Naive thymus-derived CD8-positive, alpha-beta T cell (primary cell): ENCODE measurements at places on chromosomes 2 and 18.

GRCh38 chr2:171341394-171342066, 92.3 kb downstream of the METTL8 start:
- DNase-seq: no peak

DNA sequence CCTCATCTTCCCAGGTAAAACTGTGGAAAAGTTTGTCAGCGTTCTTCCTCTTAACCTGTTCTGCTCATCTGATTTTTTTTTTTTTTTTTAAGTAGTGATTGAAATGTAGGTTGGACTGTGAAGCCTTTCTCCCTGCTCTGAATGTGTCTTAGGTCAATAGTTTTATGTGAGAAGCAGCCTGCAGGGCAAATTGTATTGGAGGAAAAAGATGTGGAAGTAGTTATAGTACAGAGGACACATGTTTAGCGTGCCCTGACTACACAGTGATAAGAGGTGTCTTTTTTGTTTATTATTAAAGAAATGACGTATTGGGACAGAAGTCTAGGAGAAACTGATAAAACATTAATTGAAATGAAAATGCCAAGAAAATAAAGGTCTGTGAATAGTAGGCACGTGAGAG, 1.5 kb downstream of the MTA3 start:
- DNase-seq: no peak

GRCh38 chr2:157173740-157174184, 83.7 kb upstream of the GALNT5 start:
- DNase-seq: no peak

DNA sequence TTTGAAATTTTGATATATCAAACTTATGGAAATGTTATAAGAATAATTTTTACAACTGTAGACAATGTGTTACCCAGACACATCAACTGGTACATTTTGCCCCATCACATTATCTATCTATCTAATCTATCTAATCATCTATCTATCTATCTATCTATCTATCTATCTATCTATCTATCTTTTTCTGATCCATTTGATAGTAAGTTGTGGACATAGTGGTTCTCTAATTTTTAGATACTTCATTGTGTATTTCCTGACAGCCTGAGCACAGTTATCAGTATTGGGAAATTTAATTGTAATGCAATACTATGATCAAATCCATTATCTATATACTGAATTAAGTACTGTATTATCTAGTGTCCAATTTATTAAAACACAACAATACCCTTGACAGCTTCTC, 42.0 kb upstream of the TMEM18 start:
- no peak for DNase-seq

DNA sequence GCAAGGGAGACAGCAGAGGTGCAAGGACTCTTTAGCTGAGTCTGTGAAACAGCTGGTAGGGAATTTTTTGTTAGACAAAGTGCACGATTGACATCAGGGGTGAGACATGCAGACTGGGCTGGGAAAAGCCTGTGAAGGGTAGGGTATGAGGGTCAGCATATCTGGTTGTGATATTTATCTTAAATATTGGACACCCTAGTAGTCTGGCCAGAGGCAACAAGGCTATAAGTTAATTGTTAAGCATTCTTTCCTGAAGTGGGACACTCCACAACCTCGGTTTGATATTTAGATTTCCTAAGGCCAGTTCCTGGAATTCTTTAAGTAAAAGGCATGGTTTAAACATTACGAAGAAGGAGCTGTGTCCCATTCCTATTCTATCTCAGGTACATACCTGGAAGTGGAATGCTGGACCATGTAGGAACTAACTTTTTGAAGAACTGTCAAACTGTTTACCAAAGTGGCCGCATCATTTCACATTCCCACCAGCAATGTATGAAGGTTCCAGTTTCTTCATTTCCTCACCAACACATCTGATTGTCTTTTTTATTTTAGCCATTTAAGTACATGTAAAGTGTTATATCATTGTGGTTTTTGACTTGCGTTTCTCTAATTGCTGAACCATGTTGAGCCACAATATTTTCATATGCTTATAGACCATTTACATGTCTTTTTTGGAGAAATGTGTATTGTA, 22.5 kb downstream of the EHBP1 start:
- no peak for DNase-seq

DNA sequence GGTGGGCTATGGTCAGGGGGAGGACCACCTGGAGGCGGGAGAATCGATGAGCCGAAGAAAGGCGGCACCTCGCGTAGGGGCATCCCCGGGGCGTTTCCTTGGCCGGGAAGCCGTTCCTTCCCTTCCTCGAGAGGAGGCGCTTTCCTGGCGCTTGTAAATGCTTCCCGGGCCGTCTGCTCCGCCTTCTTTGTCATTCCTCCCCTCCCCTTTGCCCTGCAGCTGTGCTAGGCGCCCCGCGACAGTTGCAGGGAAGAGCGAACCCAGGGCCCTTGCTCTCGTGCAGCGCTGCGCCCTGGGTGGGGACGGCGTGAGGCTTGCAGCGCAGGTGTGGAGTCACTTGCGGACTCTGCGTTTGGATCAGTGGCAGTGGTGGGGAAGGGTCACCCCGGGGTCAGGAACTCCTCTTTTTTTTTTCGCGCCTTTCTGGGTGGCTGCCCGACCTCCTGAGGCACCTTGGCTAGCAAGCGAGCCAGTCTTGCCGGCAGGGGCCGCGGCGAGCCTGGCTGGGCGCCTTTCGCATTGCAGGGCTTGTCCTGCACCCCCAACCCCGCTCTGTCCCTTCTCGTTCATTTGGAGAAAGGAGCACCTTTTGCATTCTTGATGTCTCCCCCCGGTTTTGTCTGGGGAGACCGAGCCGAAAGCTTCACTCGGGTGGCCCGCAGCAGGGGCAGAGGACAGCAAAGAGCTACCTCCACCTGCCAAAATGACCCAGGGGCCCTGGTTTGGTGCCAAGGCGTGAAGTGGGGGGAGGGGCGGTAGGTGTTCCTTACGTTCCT, 858 bp downstream of the KCNS3 start:
- DNase-seq: no peak

DNA sequence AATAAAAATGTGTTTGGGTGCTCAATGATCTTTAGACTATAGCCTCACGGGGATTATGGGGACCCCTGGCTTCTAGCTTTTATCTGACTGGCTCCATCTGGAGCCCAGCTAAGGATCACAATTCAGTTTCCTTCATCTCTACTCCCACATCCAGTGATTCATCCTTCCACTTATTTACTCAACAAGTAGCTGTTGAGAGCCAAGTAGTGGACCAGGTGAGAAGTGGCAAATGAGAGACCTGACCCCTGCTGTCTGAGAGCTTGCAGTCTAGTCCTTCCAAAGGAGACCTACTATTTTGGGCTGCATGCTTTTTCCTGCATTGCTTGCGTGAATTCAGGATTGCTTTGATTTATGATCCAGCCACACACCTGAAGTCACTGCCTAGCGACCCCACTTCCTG, 10.7 kb upstream of the DSG3 start:
- no peak for DNase-seq

GRCh38 chr2:178277741-178278197, 83.5 kb downstream of the OSBPL6 start:
- no peak for DNase-seq

DNA sequence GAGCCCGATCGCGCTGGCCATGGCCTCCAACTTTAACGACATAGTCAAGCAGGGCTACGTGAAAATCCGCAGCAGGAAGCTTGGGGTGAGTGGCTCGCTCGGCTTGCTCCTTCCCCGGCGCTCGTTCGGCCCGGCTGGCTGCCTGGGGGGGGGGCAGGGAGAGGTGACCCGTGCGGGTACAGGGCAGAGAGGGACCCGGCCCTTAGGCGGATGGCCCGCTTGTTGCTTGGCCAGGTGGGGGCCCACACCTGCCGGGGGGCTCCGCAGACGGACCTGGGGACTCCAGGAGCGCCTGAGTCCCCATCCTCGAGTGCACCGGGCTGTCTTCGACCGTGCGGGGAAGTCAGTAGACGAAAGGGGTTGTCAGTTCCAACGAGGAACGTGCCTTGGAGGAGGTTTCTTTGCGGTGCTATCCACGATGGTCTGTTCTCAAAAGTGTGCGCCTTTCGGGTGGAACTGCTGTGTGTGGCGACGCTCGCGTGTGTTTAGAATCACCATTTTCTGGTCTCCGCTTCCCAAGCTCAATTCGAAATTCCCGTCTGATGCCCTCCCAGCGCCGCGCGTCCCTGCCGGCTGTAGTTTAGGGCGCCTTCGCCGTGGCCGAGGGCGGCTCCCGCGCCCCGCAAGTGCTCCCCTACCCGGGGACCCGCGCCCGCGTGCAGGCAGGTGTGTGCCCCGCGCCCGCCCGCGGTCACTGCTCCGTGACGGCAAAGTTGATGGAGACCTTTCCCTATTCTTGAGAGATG, 711 bp downstream of the DOK6 start:
- DNase-seq: no peak

- no peak for DNase-seq
Measured at GRCh38 chr2:85772019-85772745, 18.4 kb downstream of the ATOH8 start.

DNA sequence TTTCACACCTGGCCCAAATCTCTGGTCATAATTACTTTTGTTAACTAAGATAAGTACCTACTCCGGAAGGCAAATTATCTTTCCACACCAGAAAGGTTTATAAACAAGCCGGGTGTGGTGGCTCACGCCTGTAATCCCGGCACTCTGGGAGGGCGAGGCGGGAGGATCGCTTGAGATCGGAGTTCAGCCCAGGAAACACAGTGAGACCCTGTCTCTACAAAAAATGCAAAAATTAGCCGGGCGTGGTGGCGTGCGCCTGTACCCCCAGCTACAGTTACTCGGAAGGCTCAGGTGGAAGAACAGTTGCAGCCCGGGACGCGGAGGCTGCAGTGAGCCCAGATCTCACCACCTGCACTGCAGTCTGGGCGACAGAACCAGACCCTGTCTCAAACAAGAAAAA, 2.1 kb downstream of the PUM2 start:
- no peak for DNase-seq

DNA sequence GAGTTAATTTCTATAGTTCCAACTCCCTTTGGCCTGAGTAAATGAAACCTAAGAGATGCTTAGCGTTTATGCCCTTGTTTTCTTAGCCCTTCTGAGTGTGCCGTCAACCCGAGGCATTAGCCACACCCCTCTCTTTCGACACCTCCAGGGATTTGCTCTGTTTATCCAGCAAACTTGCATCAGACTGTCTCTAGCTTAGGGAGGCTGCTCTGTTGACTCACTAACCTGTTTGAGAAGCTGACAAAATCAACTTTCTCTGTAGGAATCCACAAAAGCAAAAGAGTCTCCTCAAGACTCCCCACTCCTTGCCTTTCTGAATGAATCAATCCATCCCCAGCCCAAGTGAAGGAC, 317.6 kb downstream of the TNS1 start:
- DNase-seq: no peak

GRCh38 chr2:85997017-85997970, 108.4 kb downstream of the POLR1A start:
- no peak for DNase-seq

DNA sequence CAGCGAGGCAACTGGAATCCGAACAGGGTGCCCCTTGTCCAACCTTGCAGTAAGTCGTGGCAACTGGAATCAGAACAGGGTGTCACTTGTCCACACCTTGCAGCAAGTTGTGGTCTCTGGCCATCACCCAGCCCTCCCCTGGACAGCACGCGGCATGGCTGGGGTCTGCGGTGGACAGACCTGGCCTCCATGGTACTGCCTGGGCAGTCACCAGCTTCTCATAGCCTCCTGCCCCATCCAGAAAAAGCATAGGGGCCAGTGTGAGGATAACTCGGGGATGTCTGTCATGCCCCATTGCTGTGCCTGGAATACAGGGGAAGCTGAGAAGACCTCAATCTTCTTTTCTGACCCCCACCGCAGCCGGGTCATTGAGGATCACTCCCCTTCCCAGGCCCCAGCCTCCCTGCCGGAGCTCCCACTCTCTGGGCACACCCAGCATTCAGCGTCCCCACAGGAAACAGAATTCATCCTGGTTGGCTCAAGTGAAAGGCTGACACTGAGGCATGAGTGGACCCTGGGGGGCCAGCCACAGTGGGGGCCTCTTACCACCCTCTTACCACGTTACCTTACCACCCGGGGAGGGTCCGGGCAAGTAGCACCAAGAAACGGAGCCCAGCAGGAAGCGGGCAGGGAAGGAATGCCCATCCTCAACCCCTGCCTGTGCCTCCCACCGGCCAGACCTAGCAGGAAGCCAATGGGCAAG, 68.0 kb upstream of the RAB6C start:
- no peak for DNase-seq

GRCh38 chr2:178191511-178191910, 2.8 kb upstream of the OSBPL6 start:
- no peak for DNase-seq

DNA sequence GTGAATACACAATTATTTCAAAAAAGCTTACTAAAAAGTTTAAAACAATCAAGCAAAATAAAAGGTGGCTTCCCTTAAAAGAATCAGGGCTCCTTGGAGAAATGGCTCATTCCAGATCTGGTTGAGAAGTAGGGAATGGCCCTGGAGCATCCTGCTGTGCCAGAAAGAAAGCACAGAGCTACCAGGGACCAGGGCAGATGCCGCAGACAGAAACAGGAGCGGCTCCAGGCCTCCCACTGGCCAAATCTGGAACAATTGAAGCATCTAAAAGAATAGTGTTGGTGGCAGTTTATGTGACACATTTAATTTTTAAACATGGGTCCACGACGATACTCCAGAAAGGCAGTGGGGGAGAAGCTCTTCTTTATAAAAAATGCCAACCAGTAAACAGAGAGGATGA, 75.5 kb downstream of the GBX2 start:
- no peak for DNase-seq

DNA sequence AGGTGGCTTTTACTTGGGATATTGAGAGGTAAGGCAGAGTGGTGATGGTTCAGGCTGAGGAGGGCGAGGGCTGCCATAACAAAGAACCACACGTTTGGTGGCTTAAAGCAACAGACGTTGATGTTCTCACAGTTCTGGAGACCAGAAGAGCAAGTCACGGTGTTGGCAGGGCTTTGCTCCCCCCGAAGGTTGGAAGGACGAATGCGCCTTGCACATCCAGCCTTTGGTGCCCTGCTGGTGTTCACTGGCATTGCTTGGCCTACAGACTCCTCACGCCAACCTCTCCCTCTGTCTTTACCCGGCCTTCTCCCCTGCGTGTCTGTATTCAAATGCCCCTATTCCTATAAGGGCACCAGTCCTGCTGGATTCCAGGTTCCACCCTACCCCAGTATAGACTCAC, 125.4 kb downstream of the TPO start:
- DNase-seq: no peak

- DNase-seq: no peak
Measured at GRCh38 chr18:36503477-36503876, 206.0 kb downstream of the FHOD3 start.

- DNase-seq: no peak
Measured at GRCh38 chr2:10781746-10782145, 30.8 kb downstream of the PDIA6 start.

GRCh38 chr2:150280231-150280630, 207.2 kb downstream of the RND3 start:
- no peak for DNase-seq

GRCh38 chr2:65198737-65199136, 28.9 kb upstream of the ACTR2 start:
- DNase-seq: no peak

GRCh38 chr18:64692826-64693225, 543.9 kb upstream of the LINC00305 start:
- DNase-seq: no peak

DNA sequence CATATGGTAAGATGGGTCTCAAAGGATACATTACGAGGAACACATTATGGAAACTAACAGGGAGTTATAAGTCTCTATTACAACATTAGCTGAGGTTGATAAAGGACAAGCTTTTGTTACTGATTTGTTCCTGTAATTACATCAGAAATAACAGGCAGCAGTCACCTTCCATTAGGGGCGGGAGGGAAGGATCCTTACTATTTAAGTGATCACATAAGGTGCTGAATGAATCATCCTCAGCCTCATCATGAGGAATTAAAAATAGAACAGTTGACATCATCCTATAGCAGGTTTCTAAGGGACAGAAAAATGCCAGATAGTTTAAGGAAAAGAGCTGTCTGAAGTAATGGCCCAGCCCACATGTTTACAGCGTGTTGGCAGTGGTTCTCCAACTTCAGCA, 86.9 kb upstream of the MGAT5 start:
- no peak for DNase-seq
